ENCODE measurements at places on chromosomes 7 and 10. TPM values are rescaled to one million over a fixed set of nuclear protein-coding genes. Genes with fewer than 3 reads are reported as not detected.

Gene SLC18A3
- total RNA-seq = not detected

Gene LMOD2
- not detected for total RNA-seq

Gene NCF1
- total RNA-seq = 0.41 TPM

Gene AKR1C4
- total RNA-seq = not detected

Gene IMPDH1
- 119 TPM for total RNA-seq
